ENCODE measurements at places on chromosomes 3 and 15.

GRCh38 chr3:175879417-175879816 lies 1020.3 kb downstream of the NAALADL2 start:
- DNase-seq, result no peak

- no peak for DNase-seq
These were observed 22.6 kb downstream of the SH3BP5 start for GRCh38 chr3:15309662-15310335.

DNA sequence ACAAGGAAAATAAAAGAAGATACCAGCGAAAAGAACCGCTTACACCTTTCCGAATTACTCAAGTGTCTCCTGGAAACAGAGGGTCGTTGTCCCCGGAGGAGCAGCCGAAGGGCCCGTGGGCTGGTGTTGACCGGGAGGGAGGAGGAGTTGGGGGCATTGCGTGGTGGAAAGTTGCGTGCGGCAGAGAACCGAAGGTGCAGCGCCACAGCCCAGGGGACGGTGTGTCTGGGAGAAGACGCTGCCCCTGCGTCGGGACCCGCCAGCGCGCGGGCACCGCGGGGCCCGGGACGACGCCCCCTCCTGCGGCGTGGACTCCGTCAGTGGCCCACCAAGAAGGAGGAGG lies 325 bp downstream of the ALCAM start:
- DNase-seq, result no peak

- peak; percentile 15 for DNase-seq
These were observed 128.4 kb downstream of the RAP2B start for GRCh38 chr3:153290268-153291015.

- no peak for DNase-seq
These were observed 14.5 kb downstream of the ZPLD1 start for GRCh38 chr3:102449341-102449740.

DNA sequence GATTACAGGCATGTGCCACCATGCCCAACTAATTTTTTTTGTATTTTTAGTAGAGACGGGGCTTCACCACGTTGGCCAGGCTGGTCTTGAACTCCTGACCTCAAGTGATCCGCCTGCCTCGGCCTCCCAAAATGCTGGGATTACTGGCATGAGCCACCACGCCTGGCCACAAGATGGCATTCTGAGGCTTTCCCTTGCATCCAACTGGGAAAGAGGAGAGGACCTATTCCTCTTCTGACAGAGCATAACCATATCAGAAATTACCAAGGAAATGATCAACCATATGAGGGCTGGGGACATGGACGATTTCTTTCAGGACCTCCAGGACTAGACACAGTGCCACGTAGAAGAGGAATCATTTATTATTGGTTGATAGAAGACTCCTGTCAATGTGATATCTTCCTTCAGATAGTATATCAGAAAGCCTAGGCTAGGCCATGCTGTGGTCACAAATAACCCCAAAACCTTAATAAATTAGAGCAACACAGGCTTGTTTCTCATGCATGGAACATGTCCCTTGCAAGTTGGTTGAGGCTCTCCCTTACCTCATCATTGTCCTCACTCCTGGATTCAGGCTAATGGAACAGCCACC lies 372.3 kb upstream of the IL12A start:
- DNase-seq, result peak; percentile 67

DNA sequence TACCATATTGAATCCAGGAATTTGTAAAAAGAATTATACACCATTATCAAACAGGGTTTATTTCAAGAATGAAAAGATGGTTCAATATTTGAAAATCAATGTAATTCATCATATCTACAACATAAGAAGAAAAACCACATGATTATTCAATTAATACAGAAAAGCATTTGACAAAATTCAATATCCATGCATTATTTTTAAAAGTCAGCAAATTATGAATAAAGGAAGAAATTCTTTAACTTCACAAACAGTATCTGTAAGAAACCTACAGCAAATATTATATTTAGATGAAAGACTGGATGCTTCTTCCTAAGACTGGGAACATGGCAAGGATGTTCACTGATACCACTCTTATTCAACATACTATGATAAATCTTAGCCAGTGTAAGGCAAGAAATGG lies 41.3 kb upstream of the TCAIM start:
- DNase-seq, result no peak

GRCh38 chr15:63462088-63462487 lies 42.3 kb upstream of the USP3 start:
- peak; percentile 53 for DNase-seq

DNA sequence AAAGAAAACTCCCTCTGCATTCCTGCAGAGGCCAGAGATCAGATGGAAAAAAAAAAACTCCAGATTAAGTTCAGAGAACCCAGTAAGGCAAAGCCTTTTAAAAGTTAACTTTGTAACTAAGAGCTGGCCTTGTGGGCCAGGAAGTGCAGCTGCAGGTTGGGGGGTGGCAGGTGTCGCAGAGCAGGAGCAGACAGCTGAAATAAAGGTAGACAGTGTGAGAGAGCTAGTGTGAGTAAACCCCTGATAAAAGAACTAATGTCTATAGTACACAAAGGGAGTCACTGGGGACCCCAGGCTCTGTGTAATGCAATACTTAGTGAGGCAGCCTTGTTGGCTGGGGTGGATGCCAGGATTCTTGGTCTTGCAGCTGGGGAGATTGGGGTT lies 42.1 kb downstream of the PPCDC start:
- DNase-seq, result no peak

GRCh38 chr3:145518639-145519038 lies 642.3 kb downstream of the PLOD2 start:
- DNase-seq, result no peak

DNA sequence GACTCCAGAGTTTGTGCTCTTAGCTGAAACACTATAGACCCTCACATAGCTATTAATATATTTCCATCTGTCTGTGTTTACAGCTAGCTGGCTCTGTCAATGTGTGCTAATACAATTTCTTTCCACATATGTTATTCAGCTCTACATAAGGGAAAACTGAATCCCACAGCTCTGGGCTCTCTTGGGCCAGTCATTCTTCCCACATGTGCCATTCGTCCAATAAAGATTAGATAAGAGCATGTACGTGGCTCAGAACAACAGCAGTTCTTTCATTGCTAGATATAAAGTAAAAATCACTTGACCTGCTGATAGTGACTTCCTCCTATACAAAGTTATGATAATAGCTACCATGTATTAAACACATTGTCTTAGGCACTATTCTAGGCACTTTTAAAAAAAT lies 2.8 kb upstream of the ILDR1 start:
- DNase-seq, result no peak

GRCh38 chr3:184255291-184256039 lies 5.9 kb downstream of the CAMK2N2 start:
- DNase-seq, result no peak

DNA sequence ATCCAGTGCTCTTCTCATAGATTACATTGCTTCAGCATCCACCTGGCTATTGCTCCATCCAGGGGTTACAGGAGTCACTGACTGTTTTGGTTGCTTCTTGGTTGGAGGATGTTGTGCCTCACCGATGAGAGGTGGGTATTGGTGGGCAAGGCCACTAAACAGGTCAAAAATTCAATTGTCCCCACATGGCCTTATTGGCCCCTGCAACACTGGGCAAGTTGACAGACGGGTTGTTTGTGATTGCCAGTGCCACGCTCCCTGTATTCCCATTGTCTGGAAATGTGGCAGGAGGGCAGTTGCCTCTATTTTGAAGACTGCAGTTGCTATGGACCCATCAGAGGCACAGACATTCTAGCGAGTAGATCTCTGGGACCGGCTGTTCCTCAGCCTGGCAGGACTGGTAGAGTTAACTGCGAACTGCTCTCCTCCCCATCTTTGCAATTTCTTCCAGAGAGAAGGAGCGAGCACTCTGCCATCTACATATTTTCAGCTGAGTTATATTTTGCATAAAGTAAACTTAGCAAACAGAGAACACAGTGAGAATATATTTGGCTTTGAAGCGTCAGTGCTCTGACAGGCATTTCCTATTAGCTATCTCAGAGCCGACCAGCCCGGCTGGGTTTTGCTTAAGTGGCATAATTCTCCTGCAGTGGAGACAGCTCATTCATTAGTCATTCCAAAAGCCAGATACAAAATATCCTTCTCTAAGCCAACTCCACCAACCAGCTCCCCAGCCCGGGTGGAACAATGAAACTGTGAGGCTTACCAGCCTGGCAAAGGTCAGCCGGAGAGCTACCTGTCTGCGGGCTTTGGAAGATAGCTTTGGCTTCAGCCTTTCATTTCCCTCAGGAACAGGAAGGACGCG lies 26.0 kb upstream of the MAGEF1 start:
- DNase-seq, result no peak

- no peak for DNase-seq
These were observed 279.5 kb downstream of the NEK10 start for GRCh38 chr3:27089645-27090044.

GRCh38 chr3:140748903-140749302 lies 71.0 kb downstream of the TRIM42 start:
- no peak for DNase-seq

- no peak for DNase-seq
These were observed 25.6 kb upstream of the MINDY4B start for GRCh38 chr3:150930839-150931238.
